SK-N-MC (cell line): ENCODE measurements at places on chromosomes 13 and 19.

GRCh38 chr19:18723871-18724377 lies 40.4 kb downstream of the CRTC1 start:
- no peak for DNase-seq

- no peak for DNase-seq
Measured at GRCh38 chr13:27869436-27870095, 50.2 kb upstream of the PDX1 start.

DNA sequence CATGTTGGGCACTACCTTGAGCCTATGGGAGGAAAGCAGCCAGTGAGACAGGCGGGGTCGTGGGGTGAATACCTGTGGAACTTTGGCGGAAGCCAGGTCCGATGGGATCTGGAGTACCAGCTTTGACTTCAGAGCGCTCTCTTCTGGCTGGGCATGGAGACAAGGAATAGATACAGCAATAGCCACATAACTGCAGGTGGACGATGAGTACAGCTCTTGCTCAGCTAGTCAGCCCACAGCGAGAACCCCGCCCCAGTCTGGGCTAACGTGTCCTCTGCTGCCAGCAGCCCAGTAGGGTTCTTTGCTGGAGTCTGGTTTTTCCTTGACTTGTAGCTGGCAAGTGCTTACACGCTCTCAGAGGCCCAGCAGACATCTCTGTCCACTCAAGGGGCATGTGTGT lies 83.4 kb downstream of the SIPA1L3 start:
- no peak for DNase-seq

- DNase-seq: no peak
Measured at GRCh38 chr13:30097089-30097488, 210.3 kb downstream of the KATNAL1 start.

- no peak for DNase-seq
Measured at GRCh38 chr19:28387507-28387906, 825.4 kb downstream of the UQCRFS1 start.

DNA sequence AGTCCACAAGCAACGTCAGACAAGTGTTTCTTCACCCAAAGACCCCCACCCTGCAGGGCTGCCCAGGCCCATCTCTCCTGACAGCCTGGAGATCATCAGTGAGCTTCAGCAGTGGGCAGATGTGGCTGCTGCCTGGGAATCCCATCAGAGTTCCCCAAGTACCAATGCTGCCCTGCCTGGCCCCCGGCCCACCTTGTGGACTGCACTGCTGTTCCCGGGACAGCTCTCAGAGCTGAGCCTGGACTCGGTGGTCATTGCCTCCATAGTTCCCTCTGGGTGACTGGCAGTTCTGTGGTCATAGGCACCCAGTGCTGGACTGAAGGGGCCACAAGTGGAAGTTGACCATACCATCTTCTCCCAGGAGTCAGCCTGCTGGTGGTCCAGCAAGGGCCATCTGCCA lies 24.5 kb upstream of the ZNF492 start:
- DNase-seq: no peak

GRCh38 chr13:75422028-75422427 lies 59.9 kb downstream of the TBC1D4 start:
- DNase-seq: no peak

DNA sequence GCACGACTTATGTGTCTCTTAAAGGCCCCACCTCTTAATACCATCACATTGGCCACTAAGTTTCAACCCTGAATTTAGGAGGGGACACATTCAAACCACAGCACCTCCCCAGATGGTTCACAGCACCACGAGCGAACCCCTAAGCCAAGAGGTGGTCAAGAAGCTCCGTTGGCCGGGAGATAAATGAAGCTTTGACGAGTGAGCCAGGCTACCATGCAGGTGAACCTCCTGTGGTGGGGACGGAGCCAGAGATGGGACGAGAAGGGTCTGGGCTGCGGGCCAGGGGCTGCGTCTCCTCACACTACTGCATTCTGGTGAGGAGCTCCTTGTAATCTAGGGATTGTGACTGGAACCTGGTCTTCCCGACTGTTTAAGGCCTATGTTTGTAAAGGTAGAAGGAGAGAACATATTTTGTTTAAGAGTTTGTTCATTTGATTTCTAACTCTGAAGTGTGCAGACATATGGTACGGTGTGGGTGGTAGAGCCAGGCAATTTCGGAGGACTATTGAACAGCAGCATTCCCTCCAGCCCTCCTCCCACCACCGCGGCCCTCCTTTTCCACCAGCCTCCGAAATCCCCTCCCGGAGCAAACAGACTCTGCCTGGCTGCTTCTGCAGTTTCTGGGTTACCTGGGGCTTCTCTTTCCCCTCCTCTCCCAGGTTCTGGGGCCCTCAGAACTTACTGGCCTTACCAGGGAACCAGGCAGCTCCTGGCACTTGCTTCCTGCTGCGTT lies 31.3 kb downstream of the SIAH3 start:
- no peak for DNase-seq

GRCh38 chr19:42657556-42657955 lies 62.8 kb upstream of the CEACAM8 start:
- no peak for DNase-seq

GRCh38 chr13:24074678-24075077 lies 85.8 kb upstream of the SPATA13 start:
- DNase-seq: no peak

- DNase-seq: no peak
Measured at GRCh38 chr19:40661616-40662015, 28.8 kb downstream of the NUMBL start.

DNA sequence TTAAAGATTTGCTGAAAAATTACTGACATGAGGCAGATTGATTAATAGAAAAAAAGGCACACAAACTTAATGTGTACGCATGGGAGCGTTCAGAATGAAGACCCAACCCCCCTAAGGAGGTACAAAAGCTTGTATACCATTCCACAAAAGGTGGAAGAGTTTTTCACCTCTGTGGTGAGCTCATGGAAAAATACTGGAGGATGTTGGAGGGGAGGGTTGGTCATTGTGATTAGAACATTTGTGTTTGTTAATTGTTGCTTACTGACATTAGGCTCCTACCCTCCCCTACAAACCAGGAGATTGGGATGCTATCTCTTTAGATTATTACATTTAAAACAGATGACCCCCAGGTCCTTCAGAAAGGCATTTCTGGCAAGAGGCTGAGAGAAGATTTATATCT lies 1973.3 kb downstream of the OLFM4 start:
- DNase-seq: no peak

DNA sequence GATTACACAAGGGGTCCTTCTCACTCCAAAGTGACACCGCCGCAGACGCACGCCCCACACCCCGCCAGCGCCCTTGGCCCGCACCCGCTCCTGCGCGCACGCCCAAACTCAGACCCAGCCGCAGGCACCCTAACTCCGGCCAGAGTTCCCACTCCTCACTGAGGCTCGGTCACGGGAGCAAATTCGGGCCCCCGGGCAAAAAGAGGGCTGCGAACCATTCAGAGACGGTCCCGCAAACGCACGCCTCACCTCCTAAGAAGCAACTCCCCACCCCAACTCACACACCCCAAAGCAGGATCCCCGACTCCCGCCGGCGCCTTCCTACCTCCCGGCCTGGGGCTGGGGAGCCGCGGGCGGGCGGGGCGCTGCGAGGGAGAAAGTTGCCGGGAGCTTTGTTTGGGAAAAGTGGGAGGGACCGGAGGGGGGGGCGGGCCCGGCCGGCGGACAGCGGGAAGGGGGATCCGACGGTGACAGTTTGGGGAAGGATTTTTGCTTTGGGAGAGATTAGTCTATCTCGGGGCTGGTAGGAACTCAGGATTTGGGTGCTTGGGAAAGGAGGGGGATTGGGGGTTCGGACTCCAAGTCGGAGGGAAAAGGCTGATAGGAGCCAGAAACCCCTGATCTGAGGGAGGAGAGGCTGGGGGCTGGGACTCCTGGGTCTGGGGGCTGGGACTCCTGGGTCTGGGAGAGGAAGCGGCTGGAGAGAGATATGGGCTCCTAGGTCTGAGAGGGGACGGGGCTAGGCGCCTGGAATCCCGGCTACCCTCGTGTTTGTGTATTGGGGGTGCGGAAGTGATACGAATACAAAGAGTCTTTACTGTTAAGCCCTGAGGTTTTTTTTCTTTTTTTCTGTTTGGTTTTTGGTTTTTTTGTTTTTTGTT lies at the start of gene TEAD2:
TSS of gene TEAD2 (minus strand) at position 369 of the 881 bp plus-strand sequence. CDS start 2,341 bp downstream, outside the sequence.
- no peak for DNase-seq

DNA sequence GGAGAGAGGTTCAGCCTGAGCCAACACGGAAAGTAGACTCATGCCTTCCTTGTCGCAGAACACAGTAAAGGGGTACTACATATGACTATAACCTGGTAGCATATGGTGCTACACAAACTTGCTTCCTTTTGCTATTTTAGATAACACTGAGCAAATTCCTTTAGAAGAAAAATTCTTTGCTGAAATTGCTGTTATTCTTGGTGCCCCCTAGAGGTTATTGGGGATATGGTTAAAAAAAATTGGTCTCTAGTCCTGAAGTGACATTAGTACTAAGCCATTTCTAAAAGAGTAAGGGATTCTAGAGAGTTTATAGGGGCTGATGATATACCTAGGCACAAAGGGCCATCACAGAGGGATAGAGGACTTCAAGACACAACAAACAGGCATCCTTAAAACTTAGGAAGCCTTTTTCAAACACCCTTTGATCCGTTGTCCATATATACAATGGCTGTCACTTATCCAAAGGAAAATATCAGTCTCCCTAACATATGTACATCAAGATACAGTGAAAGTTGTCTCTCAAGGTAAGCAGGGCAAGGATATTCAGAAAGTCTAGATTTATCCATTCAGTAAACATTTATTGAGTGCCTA lies 13.9 kb upstream of the HS6ST3 start:
- DNase-seq: no peak
